Parietal lobe (tissue), 2 donors: ENCODE measurements at places on chromosomes 16 and 17. TPM values are rescaled to one million over a fixed set of nuclear protein-coding genes. Genes with fewer than 3 reads are reported as not detected.

The G6PC3 gene
- total RNA-seq = 19.4 TPM

The TMC7 gene
- total RNA-seq = 3.4 TPM

The NOXO1 gene
- total RNA-seq = 2.8 TPM

The IGF2BP1 gene
- total RNA-seq = 2.8 TPM

The HS3ST3A1 gene
- 0.31 TPM for total RNA-seq

The SLC22A31 gene
- total RNA-seq = not detected

The FBXW10B gene
- 3.1 TPM for total RNA-seq

The CYBC1 gene
- total RNA-seq = 35.4 TPM

The KRTAP4-5 gene
- total RNA-seq = not detected

The ITGA2B gene
- total RNA-seq = 8.8 TPM

The CDH8 gene
- total RNA-seq = 37.2 TPM

The NPIPA3 gene
- total RNA-seq = 3.8 TPM

The FAM171A2 gene
- 61.0 TPM for total RNA-seq

The CCL8 gene
- not detected for total RNA-seq

The PIK3R6 gene
- total RNA-seq = 0.94 TPM

The KRTAP9-8 gene
- total RNA-seq = not detected

The ACAP1 gene
- not detected for total RNA-seq

The CRYBA1 gene
- not detected for total RNA-seq

The TUFM gene
- total RNA-seq = 54.5 TPM
